CD4-positive, alpha-beta T cell treated with Interleukin-6 at 100 ng/mL for 8 hours (primary cell): ENCODE measurements at places on chromosomes 12 and 14.
A peak's percentile ranks its signal among the peaks of the same experiment; 100 is the strongest.

- DNase-seq, result no peak
Measured at GRCh38 chr14:75577090-75577489, 1.3 kb upstream of the FLVCR2 start.

GRCh38 chr14:22070119-22070982, 396.7 kb upstream of the OR4E1 start:
- peak; percentile 66 for DNase-seq

- no peak for DNase-seq
Measured at GRCh38 chr14:65501328-65501727, 88.8 kb downstream of the FUT8 start.

DNA sequence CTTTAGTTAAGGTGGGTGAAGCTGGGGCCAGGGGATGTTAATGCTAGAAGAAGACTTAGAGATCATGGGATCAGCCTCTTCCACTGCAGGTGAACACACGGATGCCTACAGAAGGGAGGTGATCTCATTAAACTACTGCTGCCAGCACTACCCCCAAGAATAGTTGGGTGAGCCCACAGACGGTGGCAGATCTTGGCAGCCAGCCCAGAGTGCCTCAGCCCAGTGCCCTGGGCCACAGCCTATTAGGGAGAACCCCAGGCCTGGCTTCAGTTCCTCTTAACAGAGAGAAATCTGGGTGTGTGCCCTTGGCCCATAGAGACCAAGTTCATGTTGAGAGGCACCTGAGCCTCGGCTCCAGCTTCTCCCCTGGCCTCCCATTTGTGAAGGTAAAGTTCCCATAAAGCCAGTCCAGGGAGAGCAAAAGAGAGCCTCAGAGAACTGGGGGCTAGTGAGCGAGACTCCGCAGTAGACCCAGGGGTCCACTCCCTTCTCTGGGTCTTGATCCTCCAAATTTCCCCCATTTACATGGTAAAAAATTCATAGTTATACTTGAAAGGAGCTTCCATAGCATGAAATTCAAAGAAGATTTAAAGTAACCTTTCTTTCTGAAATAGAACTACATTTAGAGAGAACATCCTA, 125.0 kb upstream of the CCND2 start:
- DNase-seq, result peak; percentile 60

- no peak for DNase-seq
Measured at GRCh38 chr12:39239490-39240486, 203.1 kb downstream of the KIF21A start.

DNA sequence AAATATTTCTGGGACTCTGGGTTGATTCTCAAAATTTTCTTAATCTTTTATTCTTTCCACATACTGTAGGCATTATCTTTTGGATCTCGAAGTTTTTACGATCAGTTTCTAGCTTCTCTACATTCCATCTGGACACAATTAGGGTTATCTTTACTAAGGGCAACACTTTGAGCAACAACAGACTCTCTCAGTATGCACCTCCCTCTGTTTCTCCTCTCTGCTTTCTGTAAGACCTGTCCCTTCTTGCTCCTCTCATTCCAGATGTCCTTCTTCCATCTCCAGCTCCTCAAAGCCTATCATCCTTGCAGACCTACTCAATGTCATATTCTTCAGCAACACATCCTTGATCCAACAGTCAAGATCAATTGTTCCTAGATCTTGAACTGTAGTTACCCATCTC, 457.0 kb downstream of the SLC6A15 start:
- no peak for DNase-seq

DNA sequence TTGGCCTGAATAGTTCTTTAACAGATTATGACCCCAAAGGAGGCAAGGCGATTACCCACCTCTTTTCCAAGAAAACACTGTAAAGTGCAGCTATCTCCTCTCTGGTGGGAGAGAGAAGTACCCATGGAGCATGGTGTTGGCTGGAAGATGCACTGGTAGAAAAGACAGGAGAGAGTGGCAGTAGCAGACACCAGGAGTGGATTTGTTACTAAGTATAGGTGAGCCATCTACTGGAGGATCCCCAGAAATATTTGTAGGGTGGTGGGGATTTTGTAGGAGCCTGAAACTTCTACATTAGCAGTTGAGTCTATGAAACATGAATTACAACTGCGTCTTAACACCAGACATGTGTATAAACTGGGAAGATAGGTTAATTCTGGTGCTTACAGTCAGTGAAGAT, 148.0 kb downstream of the SLC38A4 start:
- DNase-seq, result peak; percentile 17

GRCh38 chr12:124821252-124822200, 42.1 kb downstream of the SCARB1 start:
- DNase-seq, result no peak

- DNase-seq, result no peak
Measured at GRCh38 chr12:108418164-108418890, 79.2 kb upstream of the CMKLR1 start.

GRCh38 chr14:46596236-46596635, 55.3 kb downstream of the RPL10L start:
- no peak for DNase-seq

DNA sequence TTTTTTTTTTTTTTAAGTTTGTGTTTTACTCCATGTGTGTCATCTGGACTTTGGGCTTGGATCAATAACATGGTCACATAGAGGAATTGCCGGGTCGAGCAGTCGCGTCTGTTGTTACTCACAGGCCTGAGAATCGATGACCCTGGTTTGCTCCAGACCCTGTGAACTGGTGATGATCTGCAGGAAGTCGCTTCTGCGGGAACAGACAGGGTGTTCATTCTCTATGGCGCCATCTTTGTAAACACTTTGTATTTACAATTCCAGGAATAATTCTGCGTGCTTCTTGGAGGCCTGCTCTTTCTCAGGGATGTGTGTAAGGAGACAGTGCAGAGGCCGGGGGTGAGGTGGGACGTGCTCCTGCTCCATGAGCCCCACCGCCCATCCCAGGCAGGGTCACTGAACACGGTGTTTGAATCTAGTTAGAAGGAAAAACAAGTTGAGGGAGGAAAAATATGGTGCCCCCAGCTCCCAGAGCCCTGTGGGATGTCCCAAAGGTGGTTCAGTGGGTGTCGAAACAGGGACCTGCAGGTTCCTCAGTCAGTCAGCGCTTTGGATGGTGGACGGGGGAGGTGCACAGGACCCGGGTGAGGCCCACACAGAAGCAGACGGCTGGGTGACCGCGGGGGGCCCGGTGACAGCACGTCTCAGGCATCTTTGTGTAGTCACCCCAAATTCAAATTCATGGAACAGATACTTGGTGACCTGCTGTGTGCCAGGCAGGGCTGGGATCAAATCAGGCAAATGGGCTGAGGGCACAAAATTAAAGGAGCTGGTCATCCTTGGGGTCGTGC, 58.8 kb downstream of the ADGRD1 start:
- no peak for DNase-seq

DNA sequence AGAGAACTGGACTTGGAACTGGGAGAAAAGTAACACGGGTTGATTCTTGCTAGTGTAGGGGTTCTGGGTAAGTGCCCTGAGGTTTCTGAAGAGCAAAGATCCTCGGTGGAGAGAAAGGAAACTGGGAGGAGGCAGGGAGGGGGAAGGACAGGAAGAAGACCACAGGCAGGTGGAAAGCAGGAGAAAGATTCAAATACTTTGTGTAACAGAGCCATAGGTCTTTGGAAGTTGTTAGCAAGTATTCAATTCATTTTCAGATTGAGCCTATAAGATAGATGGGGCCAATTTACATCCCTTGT, 1.3 kb downstream of the PNP start:
- DNase-seq, result no peak

DNA sequence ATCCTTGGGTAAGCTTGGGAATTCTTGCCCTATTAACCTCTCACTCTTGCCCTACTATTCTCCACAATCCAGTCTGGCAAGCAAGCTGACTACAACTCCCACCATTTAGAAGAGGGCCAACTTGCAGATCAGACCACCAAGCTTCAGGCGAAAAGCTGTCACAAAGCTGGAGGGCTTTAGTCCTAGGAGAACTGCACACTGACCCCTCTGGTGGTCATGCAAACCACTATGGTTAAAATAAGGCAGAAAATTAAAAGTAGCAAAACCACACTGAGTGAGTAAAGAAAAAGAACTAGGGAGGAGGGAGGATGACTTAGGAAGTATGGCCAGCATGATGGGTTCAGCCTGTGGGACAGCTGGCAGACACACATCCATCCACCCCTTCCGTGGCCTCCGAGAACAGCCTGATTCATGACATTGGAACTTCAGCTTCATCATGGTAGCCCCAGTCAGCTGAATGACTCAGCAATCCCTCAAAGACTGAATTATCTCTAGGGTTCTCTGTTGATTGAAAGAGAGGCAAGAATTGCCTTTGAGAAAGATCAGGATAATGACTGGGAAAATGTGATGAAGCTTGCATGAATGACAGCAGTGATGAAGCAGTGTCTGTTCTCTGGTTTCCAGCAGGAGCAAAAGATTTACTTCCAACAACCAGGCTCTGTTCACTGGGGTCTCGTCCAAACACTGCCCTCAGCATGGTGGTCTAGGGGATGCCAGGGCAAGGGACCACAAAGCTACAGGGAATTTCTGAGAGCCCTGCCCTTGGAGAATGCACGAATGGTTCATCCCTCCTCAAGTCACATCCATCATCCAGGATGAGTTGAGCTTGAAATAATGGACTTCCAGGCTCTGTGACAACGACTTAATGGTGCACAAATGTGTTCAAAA, 24.4 kb downstream of the PITPNM2 start:
- DNase-seq, result no peak

GRCh38 chr12:25550186-25550585, 2.9 kb downstream of the LMNTD1 start:
- no peak for DNase-seq

GRCh38 chr12:29025937-29026336, 123.1 kb upstream of the FAR2 start:
- DNase-seq, result peak; percentile 1

DNA sequence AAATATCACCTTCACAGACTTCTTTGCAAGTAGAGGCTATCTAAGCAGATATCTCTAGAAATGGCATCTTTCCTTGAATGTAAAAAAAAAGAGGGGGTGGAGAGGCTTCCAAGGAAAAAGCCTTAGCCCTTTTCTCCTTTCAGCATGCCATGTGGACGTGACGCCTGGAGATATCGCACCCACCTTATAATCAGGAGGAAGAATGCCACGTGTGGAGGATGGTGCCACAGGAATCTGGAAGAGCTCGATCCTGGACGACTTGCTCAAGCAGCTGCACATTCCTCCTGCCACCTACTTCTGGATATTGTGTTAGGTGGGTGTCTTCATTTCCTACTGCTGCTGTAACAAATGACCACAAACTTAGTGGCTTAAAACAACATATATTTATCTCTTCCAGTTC, 203.6 kb downstream of the NUAK1 start:
- no peak for DNase-seq

GRCh38 chr12:5633106-5633505, 201.2 kb downstream of the NTF3 start:
- DNase-seq, result no peak

GRCh38 chr12:5348491-5348890, 83.4 kb upstream of the NTF3 start:
- no peak for DNase-seq

DNA sequence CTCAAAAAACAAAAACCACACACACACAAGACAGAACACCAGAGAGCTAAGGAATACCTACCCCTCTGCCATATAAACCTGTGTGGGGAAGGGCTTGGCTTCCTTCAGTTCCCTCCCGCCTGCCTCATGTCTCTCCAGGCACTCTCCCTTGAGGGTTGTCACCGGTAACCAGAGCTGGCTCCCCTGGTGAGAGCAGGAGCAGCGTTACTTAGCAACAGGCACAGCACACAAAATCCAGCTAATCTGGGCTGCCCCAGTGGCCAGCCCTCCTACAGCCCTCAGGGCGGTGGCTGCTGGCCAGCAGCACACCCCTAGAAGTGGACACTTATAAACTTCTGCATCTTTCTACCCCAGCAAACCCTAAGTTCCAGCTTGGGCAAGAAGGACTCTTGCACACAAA, 21.6 kb upstream of the NR4A1 start:
- no peak for DNase-seq

DNA sequence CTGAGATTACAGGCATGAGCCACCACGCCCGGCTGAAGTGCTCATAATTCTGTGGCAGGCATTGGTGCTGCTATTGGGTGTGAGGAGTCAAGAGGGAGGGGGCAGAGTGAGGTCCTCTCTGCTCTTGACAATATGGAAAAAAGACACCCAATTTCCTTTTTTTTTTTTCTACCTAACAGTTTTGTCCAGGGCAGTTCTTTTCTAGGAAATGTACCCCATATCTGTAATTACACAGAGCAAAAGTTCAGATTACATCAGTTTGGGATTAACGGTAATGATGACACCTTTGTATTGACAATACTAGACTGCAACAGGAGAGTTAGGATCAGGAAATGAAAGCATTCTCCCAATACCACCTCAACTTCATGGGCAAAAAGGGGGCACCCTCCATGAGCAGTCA, 36.3 kb downstream of the IGF1 start:
- DNase-seq, result no peak
